8988T (cell line): ENCODE measurements at places on chromosomes 4 and X.

DNA sequence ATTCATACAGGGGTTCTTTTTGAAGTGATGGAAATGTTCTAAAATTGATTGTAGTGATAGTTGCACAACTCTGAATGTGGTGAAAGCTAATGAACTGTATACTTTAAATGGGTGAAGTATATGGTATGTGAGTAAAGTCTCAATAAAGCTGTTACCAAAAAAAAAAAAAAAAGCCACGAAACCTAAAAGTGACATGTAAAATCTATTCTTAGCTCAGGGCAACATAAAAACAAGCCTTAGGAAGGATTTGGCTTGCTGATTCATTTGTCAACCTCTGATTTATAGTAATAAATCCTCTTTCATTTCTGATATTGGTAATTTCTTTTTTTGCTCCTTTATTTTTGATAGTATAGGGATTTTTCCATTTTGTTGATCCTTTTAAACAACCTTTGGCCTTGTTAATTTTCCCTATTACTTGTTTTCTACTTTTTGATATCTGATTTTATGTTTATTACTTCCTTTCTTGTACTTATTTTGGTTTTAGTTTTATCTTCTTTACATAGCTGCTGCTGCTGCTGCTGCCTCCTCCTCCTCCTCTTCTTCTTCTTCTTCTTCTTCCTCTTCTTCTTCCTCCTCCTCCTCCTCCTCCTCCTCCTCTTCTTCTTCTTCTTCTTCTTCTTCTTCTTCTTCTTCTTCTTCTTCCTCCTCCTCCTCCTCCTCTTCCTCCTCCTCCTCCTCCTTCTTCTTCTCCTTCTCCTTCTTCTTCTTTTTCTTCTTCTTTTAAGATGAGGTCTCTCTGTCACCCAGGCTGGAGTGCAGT lies 79.4 kb downstream of the ADGRG4 start:
- no peak for DNase-seq

DNA sequence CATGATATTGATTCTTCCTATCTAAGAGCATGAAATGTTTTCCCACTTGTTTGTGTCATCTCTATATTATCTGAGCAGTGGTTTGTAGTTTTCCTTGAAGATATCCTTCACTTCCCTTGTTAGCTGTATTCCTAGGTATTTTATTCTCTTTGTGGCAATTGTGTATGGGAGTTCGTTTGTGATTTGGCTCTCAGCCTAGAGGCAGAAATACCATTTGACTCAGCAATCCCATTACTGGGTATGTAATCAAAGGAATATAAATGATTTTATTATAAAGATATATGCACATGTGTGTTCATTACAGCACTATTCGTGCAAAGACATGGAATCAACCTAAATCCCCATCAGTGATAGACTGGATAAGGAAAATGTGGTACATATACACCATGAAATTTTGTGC lies 172.7 kb upstream of the IL15 start:
- no peak for DNase-seq

- no peak for DNase-seq
Measured at GRCh38 chrX:31070057-31070468, 1.8 kb downstream of the FTHL17 start.

GRCh38 chr4:40224432-40224831 lies 27.6 kb downstream of the RHOH start:
- no peak for DNase-seq

DNA sequence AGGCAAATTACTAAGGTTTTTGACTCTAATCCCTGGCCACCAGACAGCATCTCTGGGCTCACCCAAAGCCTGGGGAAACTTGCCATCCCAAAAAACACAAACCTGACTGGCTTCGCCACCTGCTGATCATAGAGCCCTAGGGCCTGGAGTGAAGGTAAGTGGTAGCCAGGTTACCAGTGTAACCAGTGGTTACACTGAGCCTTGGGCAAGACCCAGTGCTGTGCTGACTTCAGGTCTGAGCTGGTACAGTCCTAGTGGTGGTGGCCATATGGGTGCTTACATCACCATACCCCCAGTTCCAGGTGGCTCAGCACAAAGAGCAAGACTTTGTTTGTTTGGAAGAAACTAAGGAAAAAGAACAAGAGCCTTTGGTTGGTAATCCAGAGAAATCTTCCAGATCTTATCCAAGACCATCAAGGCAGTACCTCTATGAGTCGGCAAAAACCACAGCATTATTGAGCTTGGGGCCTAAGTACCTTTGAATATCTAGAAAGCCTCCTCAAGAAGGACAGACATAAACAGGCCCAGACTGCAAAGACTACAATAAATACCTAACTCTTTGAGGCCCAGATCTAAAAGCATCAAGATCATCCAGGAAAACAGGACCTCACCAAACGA lies 13.7 kb downstream of the MED14 start:
- no peak for DNase-seq

DNA sequence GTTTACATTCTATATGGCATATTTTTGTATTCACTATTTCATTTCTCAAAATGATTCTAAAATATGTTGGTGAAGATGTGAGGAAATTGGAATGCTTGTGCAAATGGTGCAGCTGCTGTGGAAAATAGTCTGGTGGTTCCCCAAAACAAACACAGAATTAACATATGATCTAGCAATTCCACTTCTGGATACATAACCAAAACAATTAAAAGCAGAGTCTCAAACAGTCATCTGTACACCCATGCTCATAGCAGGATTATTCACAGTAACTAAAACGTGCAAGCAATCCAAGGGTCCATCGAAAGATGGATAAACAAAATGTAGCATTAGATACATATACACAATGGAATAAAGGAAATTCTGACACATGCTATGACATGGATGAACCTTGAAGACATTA lies 204.8 kb downstream of the FBXW7 start:
- no peak for DNase-seq

GRCh38 chr4:118850488-118851173 lies 14.7 kb upstream of the SEC24D start:
- DNase-seq, result no peak
